ENCODE measurements at places on chromosomes 7 and 10.
A peak's percentile ranks its signal among the peaks of the same experiment; 100 is the strongest.

GRCh38 chr10:131858583-131859340, 42.0 kb upstream of the PPP2R2D start:
- DNase-seq, result no peak

DNA sequence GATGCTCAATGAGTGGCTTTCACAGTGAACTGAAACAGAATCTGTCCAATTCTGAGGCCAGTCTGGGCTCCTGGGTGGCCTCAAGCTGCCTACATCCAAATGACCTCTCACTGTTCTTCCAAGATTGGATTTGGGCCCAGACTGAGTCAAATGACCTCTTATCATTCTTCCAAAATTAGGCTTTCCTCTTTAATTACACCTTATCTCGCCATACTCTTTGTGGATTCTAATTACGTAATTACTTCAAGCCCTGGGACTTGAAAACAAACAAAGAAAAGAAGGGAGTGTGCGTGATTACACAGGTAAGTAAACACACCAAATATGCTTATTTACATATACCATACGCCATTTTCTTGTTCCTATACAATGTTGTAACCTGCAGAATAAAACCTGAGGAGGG, 18.8 kb downstream of the SORBS1 start:
- no peak for DNase-seq

DNA sequence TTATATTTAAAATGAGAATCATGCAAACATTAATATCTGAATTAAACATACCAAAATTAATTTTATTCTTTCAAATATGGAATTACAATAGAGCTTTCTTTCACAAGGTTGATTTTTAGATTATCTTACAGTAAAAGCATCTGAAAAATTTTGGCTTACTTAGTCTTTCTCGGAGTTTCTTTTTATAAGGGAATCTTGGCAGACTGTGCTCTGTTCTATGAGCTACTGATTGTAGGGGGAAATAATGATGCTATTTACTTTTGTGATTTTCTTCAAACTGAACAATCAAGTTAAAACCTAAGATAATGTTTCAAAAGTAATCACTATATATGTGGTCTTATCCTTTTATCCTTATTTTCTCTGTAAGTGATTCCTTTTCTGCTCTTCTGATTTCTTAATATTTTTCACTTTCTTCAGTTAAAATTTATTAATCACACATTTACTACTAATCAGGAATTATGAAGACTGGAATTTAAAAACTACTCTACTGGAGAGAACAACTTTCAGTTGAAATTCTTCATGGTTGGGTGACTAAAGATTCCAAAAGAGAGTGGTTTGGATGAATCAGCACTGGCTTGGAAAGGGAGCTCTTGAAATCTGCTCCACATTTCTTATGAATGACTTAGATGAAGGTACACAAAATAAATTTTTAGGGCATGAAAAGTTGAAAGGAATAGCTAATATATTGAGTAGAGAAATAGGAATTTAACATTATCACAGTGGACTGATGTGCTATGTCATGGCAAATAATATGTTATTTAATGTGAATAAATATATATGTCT, 103.9 kb downstream of the PPP1R9A start:
- DNase-seq, result no peak

GRCh38 chr10:101224910-101225823, 4.1 kb downstream of the LBX1 start:
- no peak for DNase-seq

GRCh38 chr7:94907026-94907810, at the start of gene PPP1R9A:
PPP1R9A (plus strand) TSS chr7:94907594; CDS start chr7:94910114, 2,520 bp downstream.
- no peak for DNase-seq

- no peak for DNase-seq
These were observed 304.5 kb downstream of the WDR37 start for GRCh38 chr10:1360558-1361164.

- no peak for DNase-seq
These were observed 160.5 kb downstream of the RAPGEF5 start for GRCh38 chr7:22196429-22196828.

DNA sequence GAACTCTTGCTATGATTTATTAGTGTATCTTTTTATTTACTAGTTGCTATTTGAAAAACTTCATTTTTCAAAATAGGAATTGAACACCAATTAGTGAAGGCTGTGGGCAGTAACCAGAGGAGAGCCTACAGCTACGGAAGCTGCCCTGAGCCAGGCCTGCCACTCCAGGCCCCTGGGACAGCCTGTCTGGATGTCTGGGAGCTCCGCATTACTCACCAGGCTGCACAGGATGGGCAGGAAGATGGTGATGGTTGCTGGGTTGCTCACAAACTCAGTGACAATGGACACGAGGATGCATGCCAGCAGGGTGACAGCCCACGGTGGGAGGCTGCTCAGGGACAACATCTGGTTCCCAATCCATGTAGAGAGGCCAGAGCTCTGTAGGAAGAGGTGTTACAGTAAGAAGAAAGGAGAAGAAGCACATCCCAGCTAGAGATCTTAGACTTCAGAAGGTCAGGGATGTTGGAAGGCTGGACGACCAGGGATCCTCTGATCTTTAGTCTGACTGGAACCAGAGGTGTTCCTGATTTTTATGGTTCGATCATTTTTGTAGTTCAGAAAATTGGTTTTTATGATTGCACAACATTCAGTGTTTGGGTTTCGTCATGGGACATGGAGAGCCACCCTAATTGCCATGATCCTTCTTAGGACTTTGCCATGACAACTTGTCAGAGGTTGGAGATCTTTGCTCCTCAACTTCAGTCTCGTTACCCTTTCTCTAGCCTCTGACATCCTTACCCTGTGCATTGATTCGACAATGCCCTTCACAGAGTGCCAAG, 23.2 kb downstream of the STMP1 start:
- DNase-seq, result no peak

GRCh38 chr7:89012016-89012415, 216.5 kb upstream of the TEX47 start:
- DNase-seq, result no peak

- DNase-seq, result no peak
These were observed 43.9 kb downstream of the IFIT5 start for GRCh38 chr10:89458291-89458690.

GRCh38 chr10:27685681-27686080, 59.9 kb downstream of the MKX start:
- no peak for DNase-seq

DNA sequence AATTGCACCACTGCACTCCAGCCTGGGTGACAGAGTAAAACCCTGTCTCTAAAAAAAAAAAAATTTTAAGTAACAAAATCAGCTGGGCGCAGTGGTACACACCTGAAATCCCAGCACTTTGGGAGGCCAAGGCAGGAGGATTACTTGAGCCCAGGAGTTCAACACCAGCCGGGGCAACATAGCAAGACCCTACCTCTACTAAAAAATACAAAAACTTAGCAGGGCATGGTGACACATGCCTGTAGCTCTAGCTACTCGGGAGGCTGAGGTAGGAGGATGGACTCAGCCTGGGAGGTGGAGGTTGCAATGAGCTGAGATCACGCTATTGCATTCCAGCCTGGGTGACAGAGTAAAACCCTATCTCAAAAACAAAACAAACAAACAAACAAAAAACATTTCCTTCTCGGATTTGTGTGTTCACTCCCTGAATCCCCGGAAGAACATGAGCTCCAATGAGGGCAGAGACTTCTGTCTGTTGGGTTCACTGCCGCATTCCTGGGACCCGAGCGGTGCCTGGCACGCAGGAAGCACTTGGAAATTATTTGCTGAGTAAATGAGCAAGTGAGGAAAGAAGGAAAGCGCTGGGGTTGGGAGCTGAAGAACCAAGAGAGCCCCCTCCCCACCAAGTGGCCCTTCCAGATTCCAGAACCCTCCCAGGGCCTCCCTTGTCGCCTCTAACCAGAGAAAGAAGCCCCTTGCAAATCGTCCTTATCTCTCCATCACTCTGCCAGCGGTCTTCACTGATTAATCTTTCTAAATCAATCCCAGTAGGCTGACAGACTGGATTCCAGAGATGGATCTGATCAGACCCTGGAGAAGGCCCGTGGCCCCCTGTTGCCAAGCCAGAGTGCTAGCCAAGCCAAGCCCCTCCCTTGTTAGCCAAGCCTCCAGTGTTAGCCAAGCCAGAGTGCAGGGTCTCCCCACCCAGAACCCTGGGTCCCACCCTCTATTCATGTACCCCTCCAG, 6.2 kb downstream of the TNRC18 start:
- peak; percentile 29 for DNase-seq

DNA sequence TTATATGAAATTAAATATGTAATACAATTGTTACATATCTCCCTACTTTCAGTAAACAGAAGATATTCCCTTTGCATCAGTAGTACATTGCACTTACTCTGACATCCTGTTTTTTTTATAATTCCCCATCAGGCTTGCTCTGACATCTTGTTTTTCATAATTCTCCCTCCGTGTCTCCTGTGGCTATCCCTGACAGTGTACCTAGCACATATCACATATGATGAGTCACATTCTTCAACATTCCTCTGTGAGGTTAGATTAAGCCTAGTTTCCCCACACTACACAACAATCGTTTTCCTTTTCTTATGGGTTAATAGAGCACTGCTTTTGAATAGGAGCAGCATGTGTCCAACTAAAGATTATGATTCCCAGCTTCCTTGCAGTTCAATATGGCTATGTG, 250.6 kb upstream of the NPVF start:
- no peak for DNase-seq

GRCh38 chr7:15236952-15237351, 324.9 kb downstream of the AGMO start:
- DNase-seq, result no peak

DNA sequence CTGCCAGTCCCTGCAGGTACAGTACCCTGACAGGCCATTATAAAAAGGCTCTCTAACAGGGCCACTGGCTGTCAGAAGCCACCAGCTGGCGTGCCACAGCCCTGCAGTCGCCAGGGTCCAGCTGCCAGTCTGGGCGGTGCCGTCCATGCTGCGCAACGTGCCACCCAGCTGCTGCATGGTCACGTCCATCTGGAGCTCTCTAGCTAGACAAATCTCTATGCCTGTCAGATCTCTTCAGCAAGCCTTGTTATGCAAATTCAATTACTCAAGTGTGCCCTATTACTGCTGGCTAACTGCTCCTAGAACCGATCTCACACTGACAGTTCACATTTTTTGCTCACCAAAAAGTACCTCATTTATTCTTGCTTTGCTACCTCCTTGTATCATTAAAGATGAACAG, 75.9 kb downstream of the HIBADH start:
- no peak for DNase-seq

- DNase-seq, result no peak
These were observed 34.1 kb downstream of the WBP1L start for GRCh38 chr10:102777711-102778453.

- DNase-seq, result no peak
These were observed 106.6 kb downstream of the EXOC4 start for GRCh38 chr7:133359449-133359848.

DNA sequence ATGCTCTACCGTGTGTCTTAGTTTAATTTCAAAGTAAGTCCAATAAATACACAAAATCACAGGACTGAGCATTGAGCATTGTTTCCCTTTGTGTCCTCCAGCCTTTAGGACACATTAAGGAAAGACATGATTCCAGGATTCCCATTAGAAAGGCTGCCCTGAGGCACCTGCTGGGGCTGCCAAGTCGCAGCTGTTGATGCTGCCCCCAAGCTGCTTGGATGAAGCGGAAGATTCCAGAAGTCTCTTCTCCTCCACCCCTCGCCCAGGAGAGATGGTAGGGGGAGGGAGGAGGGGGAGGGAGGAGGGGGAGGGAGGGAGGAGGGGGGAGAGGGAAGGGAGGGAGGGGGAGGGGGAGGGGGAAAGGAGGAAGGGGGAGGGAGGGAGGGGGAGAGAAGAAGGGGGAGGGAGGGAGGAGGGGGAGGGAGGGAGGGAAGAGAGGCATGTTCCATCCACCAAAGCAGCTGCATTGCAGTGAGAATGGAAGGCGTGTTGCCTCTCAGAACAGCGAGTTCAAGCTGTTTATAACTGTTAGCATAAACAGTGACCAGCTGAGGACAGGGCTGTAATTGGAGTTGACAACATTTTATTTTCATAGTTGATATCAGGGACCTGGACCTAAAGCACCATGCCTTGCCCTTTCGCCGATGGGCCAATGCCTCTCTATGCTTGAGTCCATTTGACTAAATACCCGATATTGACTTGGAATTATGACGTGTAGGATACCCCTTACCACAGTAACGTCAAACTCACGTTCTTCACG, 67.3 kb downstream of the DIP2C start:
- DNase-seq, result no peak

GRCh38 chr10:124366343-124366742, 52.4 kb downstream of the OAT start:
- no peak for DNase-seq

- no peak for DNase-seq
These were observed 77.6 kb downstream of the ETV1 start for GRCh38 chr7:13911909-13912308.

DNA sequence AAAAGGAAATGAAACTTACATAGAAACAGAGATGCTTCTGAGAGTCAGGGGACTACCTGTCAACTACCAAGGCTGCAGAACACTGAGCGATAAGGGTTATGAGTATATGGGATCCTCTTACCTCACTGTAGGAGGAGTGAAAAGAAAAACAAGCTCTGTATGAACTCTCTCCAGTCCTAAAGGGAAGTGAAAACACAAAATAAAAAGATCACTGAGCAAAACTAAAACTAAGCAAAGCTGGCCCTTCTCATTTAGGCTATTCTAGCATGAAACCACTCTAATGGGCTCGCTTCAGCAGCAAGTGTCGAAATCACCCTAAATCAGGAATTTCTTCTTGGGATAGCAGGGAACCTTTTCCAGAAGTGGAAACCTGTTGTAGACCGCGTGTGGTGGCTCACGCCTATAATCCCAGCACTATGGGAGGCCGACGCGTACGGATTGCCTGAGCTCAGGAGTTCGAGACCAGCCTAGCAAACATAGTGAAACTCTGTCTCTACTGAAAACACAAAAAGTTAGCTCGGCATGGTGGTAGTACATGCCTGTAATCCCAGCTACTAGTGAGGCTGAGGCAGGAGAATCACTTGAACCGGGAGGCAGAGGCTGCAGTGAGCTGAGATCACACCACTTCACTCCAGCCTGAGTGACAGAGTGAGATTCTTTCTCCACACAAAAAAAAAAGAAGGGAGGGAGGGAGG, 27.0 kb downstream of the DCLRE1C start:
- DNase-seq, result no peak

DNA sequence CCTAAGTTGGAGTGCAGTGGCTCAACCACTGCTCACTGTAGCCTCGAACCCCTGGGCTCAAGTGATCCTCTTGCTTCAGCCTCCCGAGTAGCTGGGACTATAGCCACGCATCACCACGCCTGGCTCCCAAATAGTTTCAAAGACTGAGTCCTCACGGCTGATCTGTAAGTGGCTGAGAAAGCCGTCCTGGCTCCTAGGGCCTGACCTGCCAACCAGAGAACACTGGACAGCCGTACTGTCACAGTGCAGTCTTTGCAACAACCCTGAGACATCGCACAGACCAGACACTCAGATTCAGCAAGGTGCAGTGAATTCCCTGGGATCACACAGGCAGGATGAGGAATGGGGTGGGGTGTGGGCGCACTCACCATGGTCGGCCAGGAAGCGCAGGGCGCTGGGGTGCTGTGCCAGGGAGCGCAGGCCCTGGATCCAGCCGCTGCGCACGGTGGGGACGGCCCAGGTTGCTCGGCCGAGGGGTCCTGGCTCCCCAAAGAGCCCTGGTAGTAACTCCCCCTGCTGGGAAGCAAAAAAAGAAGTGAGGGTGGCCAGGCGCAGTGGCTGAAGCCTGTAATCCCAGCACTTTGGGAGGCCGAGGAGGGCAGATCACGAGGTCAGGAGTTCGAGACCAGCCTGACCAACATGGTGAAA, 10.7 kb downstream of the BRAT1 start:
- no peak for DNase-seq

- no peak for DNase-seq
These were observed 8.6 kb downstream of the POLD2 start for GRCh38 chr7:44114586-44115310.

GRCh38 chr10:14547816-14548215, 217.1 kb upstream of the FRMD4A start:
- no peak for DNase-seq
